ENCODE measurements at places on chromosomes 16 and 17. TPM values are rescaled to one million over a fixed set of nuclear protein-coding genes. Genes with fewer than 3 reads are reported as not detected.

Gene ZNF423
- total RNA-seq: 6.9 TPM

Gene PRR15L
- not detected for total RNA-seq

- DNase-seq: no peak
These were observed 188.5 kb downstream of the LGALS9B start for GRCh38 chr17:20278805-20279204.

Gene UMOD
- not detected for total RNA-seq

DNA sequence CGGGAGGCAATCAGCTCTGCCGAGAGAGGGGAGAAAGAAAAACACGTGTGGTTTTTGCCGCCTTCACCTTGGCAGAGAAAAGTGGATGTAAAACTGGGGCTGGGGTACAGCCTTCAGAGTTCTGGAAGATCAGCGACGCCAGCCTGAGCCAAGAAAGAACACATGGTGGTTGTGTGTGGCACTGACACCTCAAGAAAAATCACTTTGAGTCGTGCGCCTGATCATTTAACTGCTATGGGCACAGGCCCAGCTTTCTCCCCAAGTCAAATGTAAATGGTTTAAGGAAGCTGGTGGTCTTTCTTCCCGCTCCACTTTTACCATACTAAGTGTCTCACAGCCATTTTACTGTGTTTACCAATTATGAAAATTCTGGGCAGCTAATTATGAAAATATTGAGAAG lies 461.8 kb upstream of the SOX9 start:
- DNase-seq: no peak

GRCh38 chr16:77037696-77038347 lies 153.2 kb upstream of the MON1B start:
- DNase-seq: no peak

Gene ZNF469
- total RNA-seq: 2.0 TPM

- peak; percentile 67 for DNase-seq
These were observed at the start of gene MRTFB for GRCh38 chr16:14070877-14071575. TSS of gene MRTFB (plus strand) at chr16:14071319. CDS start at chr16:14140607, 69,288 bp downstream.

Gene C17orf107
- total RNA-seq: 1.8 TPM

GRCh38 chr17:835263-835662 lies 53.1 kb downstream of the MRM3 start:
- DNase-seq: no peak

GRCh38 chr17:27649929-27650328 lies 18.9 kb downstream of the LGALS9 start:
- DNase-seq: peak; percentile 69

DNA sequence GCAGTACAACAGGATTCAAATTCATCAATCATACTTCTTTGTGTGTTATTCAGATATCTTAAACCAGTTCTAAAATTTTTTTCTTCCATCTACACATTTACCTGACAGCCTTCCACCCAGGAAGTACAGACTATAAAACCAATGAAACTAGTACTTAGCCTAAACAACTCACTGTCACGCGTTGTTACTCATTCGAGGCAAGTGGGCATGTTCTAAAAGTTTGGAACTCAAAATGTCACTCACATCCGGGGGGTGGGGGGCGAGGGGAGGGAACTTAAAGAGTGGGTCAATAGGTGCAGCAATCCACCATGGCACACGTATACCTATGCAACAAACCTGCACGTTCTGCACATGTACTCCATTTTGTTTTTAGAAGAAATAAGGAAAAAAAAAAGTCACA lies 90.4 kb upstream of the PLEKHM1 start:
- no peak for DNase-seq

GRCh38 chr17:81256616-81257015 lies 17.5 kb downstream of the NDUFAF8 start:
- no peak for DNase-seq

GRCh38 chr17:77306790-77307478 lies 166.2 kb downstream of the SEC14L1 start:
- DNase-seq: no peak

Gene CMTM1
- 4.1 TPM for total RNA-seq

DNA sequence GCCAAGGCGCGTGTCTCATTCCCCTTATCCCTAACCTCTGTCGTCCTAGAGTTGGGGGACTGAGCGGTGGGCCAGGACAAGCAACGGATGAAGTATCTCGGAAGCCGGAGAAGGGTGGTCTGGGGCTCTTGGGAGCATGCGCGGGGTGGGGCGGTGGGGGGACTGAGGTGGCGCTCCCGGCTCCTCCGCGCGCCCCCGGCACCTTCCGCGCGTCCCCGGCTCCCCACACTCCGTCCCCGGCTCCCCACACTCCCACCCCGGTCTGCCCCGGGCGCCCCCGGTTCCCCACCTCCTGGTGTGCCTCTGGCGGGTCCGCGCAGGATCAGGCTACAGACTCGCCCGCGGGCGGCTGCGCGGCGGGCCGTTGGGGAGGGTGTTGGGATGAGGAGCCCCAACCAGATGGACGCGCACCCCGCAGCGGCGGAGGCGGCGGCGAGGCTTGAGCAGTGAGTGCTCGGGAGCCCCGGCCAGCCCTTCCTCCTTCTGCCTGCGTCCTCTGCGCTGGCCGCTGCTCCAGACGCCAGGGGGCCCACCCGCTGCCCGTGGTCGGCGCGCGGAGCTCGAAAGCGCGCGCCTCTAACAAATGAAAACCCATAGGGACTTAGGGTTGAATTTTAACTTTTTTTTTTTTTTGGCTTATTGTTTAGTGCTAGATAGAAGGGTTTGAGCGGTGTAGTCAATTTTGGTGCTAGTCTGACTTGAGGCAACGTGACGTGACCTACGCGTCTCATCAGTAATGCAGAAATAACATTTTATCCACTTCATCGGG lies 5.6 kb upstream of the CRYM start:
- DNase-seq: no peak

- no peak for DNase-seq
These were observed 78.5 kb upstream of the C16orf82 start for GRCh38 chr16:26988186-26988585.

GRCh38 chr16:87363771-87364455 lies 19.7 kb downstream of the FBXO31 start:
- DNase-seq: peak; percentile 67

DNA sequence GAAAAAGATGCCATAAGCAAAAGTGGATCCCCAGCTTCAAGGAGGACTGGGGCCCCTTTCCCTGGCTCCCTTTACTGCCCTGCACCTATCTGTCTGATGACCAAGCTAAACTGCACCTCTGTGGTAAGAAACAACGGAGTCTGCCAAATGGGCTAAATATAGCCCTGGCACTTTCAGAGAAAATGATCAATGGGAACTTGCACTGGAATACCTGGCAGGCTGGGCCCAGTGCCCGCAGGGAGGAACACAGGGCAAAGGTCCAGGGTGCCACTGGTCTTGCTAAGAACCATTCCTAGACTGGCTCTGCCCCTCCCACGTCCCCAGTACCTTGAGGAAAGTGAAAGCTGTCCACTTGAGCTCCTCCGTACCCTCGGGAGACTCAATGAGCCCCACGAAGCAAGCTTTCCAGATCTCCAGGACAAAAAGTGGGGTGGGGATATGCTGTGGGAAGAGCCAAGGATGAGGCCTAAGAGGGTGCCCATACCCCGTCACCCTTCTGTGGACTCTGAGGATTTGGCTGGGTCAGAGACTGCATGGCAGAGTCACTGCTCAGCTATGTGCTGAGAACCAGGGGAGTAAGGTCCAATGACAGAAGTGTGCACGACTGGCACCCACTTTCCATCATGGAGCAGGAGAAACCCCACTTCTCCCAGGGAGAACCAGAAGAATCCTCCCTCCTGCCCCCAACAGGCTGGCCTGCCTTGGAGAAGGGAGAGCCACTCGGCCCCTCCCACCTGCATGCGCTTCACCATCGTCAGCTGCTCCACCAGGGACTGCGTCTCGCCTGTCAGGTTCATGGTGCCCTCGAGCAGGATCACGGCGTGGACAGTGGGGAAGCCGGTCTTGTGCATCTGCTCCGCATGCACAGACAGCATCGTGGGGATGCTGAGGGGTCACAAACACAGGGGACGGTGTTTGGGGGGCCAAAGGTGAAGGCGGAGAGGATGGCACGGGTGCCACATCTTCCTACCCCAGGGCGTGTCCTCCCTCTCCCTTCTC lies 17.4 kb downstream of the CSF3 start:
- no peak for DNase-seq

GRCh38 chr17:57986841-57987580 lies 1.0 kb downstream of the VEZF1 start:
- peak; percentile 58 for DNase-seq

Gene CES1
- 0.11 TPM for total RNA-seq

- DNase-seq: no peak
These were observed 23.0 kb downstream of the VPS35L start for GRCh38 chr16:19578378-19578971.

- peak; percentile 72 for DNase-seq
These were observed 68.2 kb downstream of the MYO18A start for GRCh38 chr17:29111816-29112499.

GRCh38 chr17:80821546-80821945 lies 170.1 kb upstream of the CHMP6 start:
- no peak for DNase-seq

Gene CAPNS2
- not detected for total RNA-seq

Gene FA2H
- 0.39 TPM for total RNA-seq

DNA sequence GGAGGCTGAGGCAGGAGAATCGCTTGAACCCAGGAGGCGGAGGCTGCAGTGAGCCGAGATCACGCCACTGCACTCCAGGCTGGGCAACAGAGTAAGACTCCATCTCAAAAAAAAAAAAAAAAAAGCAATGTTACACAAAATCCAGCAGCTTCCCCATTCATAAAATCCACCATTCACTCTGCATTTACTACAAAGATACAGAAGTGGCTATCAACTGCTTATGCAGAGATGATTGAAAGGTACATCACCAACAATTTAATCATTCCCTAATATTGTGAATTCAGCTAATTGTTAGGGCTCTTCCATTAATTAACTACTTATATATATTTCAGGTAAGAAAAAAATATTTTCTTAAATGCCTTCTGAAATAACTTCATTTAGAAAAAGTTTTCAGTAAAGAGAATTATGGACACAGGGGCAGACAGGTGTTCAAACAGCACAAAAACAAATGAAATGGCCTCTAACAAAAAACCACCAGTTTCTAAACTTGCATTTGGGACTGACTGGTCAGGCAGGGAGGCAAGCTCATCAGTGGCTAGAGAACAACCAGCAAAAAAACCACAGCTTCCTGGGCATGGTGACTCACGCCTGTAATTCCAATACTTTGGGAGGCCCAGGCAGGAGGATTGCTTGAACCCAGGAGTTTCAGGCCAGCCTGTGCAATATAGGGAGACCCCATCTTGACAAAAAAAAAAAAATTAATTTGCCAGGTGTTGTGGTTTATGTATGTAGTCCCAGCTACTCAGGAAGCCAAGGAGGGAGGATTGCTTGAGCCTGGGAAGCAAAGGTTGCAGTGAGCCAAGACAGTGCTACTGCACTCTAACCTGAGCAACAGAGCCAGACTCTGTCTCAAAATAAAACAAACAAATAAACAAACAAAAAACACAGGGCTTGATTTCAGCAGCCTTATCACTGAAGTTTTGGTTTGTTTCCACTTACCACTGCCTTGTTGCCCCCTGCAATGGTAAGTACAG lies 26.3 kb downstream of the ERN1 start:
- DNase-seq: no peak

DNA sequence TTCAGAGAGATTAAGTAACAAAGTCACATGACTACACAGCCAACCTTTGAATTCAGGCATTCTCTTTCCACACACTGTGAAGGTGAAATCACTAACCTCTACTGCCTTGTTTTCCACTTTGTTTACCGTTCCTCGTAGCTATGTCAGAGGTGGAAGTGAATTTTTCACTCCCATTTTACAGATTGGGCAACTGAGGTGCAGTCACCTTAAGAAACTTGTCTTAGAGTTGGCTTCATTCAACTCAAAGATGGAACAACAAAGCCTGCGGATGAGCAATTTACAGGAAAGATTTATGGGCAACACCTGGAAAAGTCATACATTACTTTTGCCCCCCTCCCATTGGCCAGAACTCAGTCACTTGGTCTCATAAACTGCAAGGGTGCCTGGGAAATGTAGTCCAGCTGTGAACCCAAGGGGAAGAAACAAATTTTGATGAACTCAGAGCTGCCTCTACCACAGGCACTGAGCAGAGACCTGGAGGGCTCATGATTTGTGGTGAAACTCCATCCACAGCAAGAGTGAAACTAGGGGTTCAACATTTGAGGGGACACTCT lies 784.6 kb upstream of the EEF2KMT start:
- DNase-seq: no peak

- peak; percentile 69 for DNase-seq
These were observed 155.5 kb downstream of the ZNF423 start for GRCh38 chr16:49700251-49701064.

DNA sequence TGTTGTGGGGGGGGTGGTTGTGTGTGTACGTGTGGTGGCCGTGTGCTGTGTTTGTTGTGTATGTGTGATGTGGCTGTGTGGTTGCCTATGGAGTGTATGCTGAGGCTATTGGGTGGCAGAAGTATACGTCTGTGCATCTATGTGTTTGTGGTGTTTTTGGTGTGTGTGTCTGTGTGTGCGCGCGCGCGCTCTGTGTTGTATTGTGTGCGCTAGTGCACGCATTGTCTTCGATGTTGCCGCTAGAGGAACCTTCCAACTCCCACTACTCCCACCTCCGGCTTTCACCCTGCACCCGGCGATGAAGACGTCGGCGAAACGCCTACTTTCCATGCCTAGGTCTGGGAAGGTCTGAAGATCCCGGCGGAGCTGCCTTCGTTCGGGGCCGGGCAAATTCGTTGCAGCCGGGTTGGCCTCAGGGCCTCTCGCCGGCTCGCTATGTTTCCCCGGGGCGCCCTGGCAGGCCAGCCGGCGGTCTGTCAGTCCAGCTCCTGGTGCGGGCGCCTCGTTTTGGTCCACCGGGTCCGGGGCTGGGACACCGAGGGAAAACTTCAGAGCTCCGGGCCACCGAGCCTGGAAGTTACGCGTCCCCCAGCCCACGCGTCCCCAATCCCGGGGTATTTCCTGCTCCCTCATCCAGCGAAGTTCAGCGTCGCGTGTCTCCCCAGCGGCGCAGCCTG lies 5.2 kb upstream of the DLX4 start:
- no peak for DNase-seq
